AG04450 (cell line): ENCODE measurements at places on chromosomes 7 and 10.

DNA sequence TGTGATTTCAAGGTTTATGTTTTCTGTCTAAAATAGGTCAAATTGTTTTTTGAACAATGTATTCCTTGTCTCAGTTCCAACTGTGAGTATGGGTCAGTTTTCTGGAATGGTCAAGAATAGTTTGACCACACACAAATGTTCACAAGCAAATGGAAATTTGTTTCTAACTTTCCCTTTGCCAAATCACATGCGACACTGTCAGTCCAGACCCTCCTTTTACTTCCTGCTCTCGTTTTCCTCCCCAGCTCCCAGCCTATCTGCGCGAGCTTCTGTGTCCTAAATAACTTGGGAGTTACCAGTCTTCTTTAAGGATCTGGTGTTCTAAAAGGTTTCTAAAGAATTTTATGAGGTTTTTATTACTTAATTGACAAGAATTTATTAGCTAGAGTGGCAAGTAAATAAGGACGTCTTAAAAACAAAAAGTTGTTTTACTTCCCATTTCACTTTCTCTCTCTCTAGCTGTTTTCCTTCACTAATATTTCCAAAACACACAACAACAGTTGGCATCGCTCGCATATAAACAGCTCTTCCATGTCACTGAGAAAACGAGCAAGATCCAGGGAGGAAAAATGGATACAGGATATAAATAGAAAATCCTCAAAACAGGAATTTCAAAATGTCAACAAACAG, 266.1 kb upstream of the KLF6 start:
- DNase-seq: no peak

GRCh38 chr10:115941361-115941771, 331.6 kb downstream of the GFRA1 start:
- no peak for DNase-seq

DNA sequence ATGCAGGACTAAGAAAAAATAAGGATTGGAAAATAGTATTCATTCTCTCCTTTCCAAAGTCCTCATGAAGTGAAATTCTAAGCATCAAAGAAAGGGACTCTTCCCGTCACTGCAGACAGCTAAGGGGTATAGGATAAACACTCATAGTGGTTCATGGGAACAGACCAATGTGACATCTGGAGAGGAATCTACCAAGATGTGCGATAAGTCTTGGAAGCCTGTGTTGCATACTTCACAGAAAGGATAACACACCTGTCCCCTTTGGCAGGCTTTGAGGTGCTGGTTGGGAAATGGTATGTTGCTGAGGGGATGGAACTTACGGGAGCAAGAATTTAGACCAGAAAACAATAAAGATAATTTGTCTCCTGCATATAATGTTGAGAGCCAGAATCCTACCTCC, 248.1 kb downstream of the ARHGAP21 start:
- DNase-seq: no peak

DNA sequence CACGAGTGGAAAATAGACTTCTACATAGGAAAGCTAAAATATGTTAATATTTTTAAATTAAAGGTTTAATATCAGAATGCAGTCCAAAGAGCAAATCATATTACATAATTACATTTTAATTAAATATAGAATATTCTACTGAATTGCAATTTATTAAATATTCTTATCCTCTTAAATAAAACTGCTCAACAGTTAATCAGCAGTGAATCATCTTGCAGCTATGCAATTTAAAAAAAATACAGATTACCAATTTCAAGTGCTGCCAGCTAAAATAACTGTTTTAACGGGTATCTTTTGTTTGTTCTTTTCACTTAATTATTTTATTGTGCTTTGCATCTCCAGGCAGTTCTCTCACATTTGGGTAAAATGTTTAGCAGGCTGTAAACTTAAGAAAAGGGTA, 82.2 kb downstream of the ZNRF2 start:
- no peak for DNase-seq

DNA sequence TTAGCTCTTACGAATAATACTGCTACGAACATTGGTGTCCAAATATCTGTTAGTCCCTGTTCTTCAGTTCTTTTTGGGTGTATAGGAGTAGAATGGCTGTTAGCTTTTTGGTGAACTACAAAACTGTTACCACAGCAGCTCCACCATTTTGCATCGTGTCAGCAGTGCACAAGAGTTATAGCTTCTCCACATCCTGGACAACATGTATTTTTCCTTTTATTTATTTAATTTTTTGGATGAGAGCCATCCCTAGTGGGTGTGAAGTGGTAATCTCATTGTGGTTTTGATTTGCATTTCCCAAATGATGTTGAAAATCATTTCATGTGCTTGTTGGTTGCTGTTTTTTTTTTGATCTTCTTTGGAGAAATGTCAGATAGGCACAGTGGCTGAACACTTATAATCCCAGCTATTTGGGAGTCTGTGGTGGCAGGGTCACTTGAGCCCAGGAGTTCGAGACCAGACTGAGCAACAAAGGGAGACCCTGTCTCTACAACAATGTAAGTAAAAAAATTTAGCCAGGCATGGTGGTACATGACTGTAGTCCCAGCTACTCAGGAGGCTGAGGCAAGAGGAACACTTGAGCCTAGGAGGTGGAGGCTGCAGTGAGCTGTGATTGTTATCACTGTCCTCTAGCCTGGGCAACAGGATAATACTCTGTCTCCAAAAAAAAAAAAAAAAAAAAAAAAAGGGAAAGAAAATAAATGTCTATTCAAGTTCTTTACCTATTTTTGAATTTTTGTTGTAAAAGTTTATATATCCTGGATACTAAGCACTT, 31.7 kb downstream of the TRIM24 start:
- DNase-seq: no peak

- peak; percentile 89 for DNase-seq
Observed at GRCh38 chr7:154928136-154929005, 74.6 kb downstream of the PAXIP1 start.

GRCh38 chr7:129225931-129226572, 1.2 kb downstream of the AHCYL2 start:
- DNase-seq: no peak

DNA sequence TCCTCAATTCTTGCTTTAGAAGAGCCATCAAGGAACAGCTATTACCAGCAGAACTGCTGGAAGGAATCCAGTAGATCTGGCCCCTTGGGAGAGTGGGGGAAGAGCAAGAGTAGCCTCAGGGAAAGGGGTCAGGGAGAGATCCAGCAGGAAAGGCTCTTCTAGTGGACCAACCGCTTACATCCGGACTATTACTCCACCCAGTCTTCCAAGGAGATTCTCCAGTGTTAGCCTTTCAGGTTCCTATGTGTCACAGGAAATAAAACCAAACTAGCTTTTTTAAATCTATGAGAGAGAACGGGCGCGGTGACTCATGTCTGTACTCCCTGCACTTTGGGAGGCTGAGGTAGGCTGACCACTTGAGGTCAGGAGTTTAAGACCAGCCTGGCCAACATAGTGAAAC, 34.3 kb downstream of the TET1 start:
- no peak for DNase-seq

GRCh38 chr7:158550886-158551452, 36.7 kb downstream of the PTPRN2 start:
- DNase-seq: no peak

DNA sequence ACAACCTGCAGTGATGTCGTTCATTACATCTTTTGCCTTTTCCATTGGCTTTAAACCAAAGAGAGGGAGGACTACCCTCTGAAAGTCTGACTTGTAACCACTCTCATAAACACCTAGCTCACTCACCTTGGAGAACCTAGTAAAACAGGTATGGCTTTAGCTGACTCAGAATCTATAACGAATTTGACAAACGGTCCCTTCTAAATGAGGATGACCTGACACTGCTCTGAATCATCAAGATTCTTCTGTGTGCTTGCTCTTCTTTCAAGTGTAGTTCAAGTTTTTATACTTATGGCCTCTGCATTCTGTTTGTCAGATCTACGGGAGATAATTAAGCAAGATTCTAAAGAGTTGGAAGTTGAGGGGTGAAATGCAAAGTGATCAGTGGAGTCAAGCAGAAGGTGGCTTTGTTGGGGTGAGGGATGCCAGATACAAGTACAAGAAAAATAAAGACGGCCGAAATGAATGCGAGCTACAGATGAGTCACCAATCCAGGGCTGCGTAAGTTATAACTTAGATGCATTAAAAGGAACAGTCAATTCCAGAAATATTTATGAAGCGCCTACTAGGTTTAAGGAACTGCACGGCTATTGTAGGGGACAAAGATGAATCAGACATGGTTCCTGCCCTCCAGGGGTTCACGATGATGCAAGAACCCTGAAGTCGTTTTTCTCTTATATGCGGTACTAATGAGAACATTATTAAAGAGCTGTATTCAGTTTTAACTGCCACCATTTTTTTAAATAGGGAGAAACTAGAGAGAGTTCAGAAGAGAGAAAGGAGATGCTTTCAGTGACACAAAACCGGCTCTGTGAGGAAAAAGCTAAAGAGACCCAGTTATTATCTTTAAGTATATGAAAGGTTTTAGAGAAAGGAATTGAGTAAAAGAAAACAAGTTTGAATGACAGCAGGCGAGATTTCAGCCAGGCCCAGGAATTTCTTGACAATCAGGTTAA, 6.5 kb downstream of the HIPK2 start:
- DNase-seq: peak; percentile 60

DNA sequence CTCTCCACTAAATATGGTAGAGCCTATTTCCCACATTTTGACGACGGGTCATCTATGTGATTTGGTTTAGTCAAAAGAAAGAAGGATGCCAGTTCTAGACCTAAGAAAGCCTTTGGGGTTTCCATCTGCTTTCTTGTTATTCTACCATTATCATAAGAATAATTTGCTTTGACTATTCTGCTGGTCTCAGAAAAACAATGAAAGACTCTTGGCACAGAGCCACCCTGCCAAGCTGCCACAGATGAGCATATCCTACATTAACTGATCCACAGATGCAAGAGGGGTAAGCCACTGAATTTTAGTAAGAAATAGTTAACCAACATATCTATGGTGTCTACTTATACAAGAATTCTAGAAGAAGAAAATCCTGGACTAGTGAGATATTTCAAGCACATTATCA, 158.6 kb upstream of the MAGI2 start:
- no peak for DNase-seq

DNA sequence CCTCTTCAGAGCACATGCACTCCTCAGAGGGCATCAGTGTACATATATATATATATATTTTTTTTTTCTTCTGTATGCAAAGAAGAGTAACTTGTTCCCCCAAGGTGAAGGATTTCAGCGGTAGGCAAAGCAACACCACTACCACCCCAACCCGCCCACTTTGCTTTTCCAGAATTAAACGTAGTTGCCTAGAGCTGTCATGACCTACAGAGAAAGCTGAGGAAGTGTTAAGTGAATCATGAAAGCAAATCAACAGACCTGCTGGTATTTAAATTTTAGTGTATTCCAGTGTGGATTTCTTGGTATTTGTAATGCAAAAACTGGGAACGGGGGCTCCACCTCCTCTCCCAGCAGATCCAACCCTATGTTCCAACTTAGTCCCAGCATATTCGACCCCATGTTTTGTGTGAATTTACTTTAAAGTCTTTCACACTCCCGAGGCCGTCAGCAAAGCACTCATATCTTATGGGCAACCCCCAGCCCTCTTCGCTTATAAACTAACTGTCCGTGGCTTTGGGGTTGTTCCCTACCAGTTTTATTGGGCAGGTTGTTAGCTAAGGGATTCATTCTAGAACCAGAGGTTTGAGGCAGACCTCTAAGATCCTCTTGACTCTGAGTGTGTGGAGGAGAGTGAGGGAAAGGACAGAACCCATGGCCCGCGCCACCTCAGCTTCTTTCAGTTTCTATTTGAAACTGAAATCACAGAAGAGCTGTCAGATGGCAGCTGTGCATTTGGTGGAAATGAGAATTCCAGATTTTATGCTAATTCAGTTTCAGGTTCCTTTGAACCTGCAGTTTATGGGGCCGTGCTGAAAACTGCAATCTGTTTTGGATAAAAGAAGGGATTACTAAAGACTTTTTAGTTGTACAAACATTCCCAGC, 450.2 kb upstream of the GALNT17 start:
- DNase-seq: no peak

DNA sequence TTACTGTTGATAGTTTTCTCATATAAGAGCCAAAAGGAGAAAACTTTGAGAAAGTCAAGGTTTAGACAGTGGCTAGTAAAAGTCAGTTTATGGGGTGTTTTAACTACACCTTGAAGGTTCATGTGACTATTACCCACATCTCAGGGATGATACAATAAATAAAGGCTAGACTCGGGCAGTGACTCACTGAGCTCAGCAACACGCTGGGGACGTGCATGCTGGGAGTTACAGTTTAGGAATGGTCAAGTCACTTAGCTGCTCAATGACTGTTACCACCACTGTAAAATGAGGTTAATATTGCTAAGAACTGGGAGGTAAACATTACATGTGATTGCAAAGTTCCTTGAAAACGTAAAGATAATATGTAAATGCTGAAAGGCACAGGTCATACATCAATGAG, 1254.4 kb upstream of the PHF14 start:
- no peak for DNase-seq

GRCh38 chr10:124308811-124309210, 109.9 kb downstream of the OAT start:
- DNase-seq: no peak
